ENCODE measurements at places on chromosomes 2 and 18.

DNA sequence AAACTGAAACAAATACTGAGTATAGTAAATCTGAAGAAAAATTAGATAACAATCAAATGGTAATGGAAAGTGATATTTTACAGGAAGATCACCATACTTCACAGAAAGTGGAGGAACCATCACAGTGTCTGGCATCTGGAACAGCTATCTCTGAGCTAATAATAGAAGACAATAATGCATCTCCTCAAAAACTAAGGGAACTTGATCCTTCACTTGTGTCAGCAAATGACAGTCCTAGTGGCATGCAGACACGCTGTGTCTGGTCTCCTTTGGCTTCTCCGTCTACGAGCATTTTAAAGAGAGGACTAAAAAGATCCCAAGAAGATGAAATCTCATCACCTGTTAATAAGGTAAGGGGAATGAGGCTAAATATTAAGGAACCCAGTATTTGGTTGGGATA, 56.1 kb downstream of the RIF1 start:
- no peak for DNase-seq

DNA sequence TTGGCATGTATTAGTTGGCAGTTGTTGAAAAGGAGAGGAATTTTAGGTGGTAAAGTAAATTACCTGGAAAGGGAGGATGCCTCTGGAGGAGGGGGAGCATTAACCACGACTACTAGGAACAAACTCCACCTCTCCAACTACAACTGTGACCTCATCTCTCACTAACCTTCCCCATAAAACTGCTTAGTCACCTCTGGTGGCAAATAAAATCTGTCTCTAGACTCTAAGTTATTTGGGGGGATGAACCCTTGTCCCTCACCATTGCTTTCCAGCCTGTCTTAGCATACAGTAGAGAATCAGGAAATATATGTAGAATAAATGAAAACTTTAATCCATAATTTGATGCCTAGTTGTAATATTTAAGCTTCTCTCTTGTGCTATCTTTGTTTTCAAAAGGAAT, 27.6 kb upstream of the MYO1B start:
- DNase-seq: no peak

- DNase-seq: no peak
Observed at GRCh38 chr18:72721330-72721729, 146.5 kb downstream of the NETO1 start.

DNA sequence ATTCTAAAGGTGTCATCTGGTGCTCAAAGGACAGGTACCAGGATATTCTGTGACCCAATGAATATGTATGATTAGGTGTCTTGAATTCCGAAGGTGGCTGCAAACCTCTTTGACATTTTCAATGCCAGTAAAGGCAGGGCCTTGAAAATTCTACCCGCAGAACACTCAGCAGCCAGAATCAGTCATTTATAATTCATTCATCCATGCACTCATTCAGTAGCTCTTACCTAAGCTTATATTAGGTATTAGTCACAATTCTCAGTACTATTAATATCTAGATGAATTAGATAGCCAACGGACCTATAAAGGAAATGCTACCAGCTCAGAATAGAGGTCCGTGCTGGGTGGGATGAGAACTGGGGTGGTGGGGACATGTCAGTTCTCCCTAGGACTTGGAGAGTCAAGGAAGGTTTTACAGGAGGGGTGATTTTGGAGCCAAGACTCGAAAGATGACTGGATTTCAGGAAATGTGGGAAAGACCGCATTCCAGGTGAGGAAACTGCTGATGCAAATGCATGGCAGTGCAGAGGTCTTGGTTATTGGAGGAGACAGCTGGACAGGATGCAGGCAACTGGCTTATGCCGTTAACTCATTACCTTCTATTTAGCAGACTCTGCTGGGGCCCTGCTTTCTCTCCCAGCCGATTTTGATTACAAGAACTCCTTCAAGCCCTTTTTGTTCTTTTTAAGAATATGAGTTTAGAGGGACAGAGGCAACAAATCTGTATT, 7.2 kb downstream of the TRIB2 start:
- no peak for DNase-seq

DNA sequence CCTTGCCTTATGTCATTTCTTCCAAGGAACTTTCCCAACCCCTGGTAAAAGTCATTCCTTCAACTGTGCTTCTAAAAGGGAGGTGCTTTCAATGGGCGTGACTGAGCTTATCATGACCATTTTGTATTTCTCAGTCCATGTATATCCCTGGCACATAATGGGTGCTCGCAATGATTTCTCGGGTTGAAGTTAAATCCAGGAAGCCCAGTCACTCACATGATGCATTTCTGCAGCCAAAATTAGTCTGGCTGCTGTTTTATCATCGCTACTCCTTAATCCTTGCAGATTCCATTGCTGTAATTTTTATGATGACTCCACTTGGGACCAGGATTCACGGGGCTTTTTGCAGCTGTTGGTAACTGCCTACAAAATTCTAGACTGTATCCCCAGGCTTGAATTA, 25.9 kb upstream of the RFX8 start:
- no peak for DNase-seq

GRCh38 chr18:48003426-48004349, 73.2 kb upstream of the SMAD2 start:
- no peak for DNase-seq

- DNase-seq: no peak
Observed at GRCh38 chr18:32968248-32968647, 195.4 kb upstream of the KLHL14 start.

DNA sequence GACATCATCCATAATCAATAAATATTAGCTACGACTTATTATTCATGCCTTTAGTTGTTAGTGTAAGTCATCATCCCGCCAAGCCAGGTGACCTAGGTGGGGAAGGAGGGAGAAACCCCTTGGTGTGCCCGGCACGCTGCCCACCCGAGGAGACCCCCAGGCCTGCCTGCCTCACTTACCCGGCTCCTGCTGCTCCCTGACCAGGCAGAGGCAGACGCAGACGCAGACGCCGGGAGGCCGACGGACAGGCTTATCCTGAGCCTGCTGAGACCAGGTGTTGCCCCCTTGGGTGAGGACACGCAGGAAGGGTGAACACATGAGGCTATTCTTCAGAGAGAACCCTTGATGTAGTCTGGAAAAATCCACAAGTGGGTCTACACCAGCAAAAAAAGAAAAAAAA, 401.8 kb downstream of the GALR1 start:
- DNase-seq: no peak

DNA sequence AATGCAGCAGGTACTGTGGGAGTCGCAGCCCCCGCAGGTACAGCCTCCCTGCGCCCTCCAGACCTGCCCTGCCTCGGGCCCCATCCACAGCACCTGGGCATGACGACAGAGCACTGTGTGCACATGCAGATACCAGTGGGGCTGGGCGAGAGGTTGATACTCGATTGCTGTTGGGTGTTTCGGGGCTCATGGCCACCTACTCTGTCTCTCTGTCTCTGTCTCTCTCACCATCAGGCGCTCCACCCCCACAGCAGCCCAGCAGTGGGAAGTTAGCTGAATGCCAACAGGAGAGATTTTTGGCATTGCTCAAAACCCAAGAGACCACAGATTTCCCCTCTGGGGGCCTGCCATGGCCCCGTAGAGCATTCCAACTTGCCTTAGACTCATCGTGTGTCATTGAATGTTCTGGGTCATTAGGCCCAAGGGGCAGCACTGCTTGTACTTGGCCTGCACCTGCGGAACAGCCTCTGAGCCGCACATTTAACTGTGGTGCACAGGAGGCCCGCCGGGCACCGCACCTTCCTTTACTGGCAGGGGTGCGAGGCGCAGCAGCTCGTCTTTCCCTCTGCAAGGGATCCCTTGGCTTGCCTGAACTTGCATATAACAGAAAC, 18.8 kb downstream of the KCNIP3 start:
- no peak for DNase-seq

- DNase-seq: no peak
Observed at GRCh38 chr2:171956135-171956825, 34.0 kb downstream of the HAT1 start.

- DNase-seq: no peak
Observed at GRCh38 chr2:85623991-85624390, 8.0 kb downstream of the USP39 start.

GRCh38 chr2:487186-488079, 189.8 kb downstream of the TMEM18 start:
- no peak for DNase-seq

GRCh38 chr2:133840761-133841160, 272.5 kb upstream of the NCKAP5 start:
- DNase-seq: no peak

DNA sequence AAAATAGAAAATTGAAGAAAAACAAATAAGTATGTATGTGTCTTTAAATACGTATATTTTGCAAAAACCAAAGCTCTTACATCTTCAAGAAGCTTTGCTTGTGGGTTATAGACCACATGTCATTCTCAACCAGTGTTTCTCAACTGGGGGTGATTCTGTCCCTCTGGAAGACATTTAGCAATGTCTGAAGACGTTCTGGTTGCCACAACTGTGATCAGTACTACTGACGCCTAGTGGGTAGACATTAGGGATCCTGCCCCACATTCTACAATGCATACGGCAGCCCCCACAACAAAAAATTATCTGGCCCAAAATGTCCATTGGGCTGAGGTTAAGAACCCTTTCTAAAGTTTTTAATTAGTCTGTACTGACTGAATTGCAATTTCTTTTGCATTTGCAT, 48.4 kb downstream of the UNC50 start:
- DNase-seq: no peak

GRCh38 chr2:41963661-41964525, 83.9 kb upstream of the PKDCC start:
- DNase-seq: no peak

DNA sequence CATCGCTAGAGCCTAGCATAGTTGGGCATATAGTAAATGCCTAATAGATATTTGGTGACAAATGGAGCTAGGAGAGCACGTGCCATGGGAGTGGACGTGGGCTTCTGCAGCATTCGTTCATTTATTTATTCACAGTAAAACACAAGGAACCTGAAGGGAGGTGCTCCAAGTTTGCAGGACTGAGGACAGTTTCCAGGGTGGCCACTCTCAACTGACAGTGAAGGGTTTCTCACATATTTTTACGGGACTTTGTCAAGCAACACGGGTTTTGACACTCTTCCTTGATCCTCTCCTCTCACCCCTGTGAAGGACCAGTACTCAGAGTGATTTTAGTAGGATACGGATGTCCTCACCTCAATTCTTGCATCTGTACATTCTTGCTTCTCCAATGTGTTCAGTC, 135.0 kb upstream of the TTC39C start:
- DNase-seq: no peak

DNA sequence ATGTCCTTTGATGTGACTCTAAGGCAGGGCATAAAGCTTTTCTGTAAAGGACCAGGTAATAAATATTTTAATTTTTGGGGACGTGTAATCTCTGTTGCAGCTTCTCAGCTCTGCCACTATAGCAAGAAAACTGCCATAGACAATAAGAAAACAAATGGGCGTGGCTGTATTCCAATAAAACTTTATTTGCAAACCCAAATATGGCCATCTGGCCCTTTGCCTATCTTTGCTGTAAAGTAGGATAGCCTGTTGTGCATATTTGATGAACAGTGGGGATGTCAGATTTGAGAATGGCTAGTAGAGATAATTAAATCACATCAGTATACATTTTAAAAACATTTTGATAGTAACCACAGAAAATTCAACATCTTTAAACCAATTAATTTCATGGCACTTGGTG, 95.6 kb upstream of the NOSTRIN start:
- no peak for DNase-seq

DNA sequence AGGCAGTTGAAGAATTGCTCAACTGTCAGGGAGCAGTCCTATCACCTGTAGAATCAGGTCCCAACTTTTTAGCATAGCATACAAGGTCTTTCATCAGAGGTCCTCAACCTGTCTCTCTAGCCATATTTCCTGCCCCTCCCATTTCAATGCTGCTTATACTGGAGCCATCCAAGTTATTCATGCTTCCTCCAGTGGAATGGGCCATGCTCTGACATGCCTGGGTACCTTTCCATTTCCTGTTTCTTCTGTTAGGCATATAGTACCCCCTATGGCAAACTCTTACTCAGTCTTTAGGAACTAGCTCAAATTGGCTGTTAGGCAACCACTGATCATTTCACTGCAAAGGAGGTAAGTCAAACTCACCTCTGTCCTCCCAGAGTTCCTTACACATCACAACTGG, 51.0 kb upstream of the ABCA12 start:
- no peak for DNase-seq

DNA sequence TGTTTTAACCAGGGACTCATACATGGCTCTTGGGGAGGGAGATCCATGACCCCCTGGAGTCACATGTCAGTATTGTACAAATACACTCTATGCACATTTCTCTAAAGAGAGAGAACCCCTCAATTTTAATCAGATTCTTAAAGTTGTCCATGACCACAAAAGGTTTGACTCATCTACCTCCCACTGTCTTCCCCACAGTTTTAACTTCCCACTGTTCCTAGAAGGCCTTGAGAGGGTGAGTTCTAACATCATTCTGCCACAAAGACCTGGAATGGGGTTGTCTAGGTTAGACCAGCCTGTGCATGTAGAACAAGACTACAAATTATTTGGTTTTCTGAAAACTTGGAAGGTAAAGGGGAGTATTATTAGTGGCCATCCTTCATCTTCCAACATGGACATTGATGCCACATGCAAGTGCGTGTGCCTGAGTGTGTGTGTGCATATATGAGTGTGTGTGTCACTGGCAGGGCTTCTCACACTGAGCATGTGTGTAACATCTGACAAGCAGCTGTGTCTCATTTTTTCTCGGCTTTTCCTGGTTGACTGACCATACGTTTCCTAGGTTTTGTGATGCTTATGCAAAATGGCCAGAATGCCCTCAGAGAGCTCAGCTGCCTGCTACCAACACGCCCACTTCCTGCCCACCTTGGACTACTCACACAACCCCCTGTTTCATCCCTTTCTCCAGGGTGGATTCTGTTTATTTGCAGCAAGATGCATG, 94.6 kb upstream of the LGALSL start:
- no peak for DNase-seq

GRCh38 chr2:189394525-189394924, 46.7 kb upstream of the WDR75 start:
- no peak for DNase-seq
